ENCODE measurements at places on chromosomes 1 and 21. TPM values are rescaled to one million over a fixed set of nuclear protein-coding genes. Genes with fewer than 3 reads are reported as not detected.

The NR5A2 gene
- total RNA-seq: 4.1 TPM

The BRDT gene
- not detected for total RNA-seq

DNA sequence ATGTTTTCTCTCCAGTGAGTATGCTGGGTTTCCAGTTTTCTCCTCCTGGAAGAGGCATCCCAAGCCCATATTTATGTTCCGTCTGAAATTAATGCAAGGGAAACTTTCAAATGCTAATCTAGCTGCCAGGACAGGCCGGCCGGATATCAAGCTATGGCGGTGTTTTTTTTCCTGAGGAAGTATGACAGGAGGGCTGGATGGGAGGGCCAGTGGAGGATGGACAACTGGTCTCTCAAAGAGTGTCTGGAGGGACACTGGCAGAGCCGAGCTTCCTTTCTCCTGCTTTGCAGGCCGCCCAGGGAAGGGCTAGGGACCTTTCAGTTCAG is 212.7 kb downstream of the TRABD2B start:
- H3K36me3 ChIP-seq: no peaks in the 10 kb centered on the region
- H3K4me3 ChIP-seq: no peak overlapping the region
- H3K27me3 ChIP-seq: no peaks in the 10 kb centered on the region

- no peaks in the 10 kb centered on the region for H3K4me1 ChIP-seq
- H3K36me3 ChIP-seq: no peaks in the 10 kb centered on the region
- H3K4me3 ChIP-seq: no peak overlapping the region
- H3K27ac ChIP-seq: no peak overlapping the region
Measured at GRCh38 chr1:107430540-107431228, 289.8 kb downstream of the NTNG1 start.

The AADACL4 gene
- total RNA-seq: not detected

The FCGR2B gene
- total RNA-seq: 40.0 TPM

GRCh38 chr1:156897078-156897825 is 3.7 kb downstream of the PEAR1 start:
- no peak overlapping the region for H3K4me3 ChIP-seq
- H3K36me3 ChIP-seq: no peaks in the 10 kb centered on the region
- no peaks in the 10 kb centered on the region for H3K27me3 ChIP-seq
- H3K27ac ChIP-seq: peak overlapping the region; percentile 68
- no peak for DNase-seq

- H3K27me3 ChIP-seq: no peaks in the 10 kb centered on the region
- H3K27ac ChIP-seq: no peak overlapping the region
- H3K4me1 ChIP-seq: no peaks in the 10 kb centered on the region
- H3K36me3 ChIP-seq: no peaks in the 10 kb centered on the region
Measured at GRCh38 chr1:119291611-119292206, 76.9 kb upstream of the HAO2 start.

Measured in breast epithelium (tissue), 4 donors.